SK-N-MC (cell line): ENCODE measurements at places on chromosomes 13 and 19.

DNA sequence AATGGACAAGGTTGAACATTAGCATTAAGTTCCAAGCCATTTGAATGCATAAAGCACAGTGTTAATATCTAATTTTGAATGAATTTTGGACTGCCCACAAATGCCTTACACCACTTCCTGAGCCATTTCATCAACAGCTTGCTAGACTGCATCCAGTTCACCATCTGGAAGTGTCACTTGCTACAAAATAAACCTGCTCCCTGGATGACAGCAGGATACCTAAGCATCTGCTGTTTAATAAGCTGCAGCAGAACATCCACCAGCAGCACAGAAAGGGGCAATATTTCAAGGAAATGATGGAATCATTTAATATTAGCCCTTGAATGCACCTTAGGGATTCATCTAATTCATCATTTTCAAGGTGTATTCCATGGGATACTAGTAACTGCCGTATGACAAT, 76.6 kb upstream of the PCDH9 start:
- no peak for DNase-seq

- DNase-seq: peak; percentile 14
Measured at GRCh38 chr19:33487901-33488800, 33.4 kb downstream of the PEPD start.

GRCh38 chr13:18951412-18951811, 230.2 kb downstream of the TUBA3C start:
- DNase-seq: no peak

GRCh38 chr13:98576963-98577835, at the start of gene STK24:
Gene STK24, minus strand, starts transcription at chr13:98577107. Its CDS starts 321 bp downstream, at chr13:98576786.
- DNase-seq: no peak

DNA sequence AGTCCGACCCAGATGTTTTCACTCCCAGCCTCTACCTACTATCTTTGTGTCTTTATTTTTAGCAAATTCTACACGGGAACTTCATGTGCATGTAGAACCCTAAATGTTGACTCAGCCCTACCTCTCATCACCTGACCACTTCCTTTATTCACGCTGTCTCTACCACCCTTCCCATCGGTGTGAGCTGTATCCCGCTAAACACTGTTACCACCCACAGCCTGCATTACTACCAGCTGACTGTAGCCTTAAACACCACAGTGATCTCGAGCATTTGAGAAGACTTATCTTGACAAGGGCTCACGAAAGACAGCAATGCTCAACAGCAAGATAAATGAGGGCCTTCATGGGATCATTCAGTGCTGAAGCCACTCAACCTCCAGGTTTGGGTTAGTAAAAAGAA, 15.1 kb downstream of the NCR1 start:
- DNase-seq: no peak

GRCh38 chr19:50252111-50252886, 48.9 kb downstream of the MYH14 start:
- DNase-seq: no peak
